ENCODE measurements at places on chromosomes 12 and 14.

DNA sequence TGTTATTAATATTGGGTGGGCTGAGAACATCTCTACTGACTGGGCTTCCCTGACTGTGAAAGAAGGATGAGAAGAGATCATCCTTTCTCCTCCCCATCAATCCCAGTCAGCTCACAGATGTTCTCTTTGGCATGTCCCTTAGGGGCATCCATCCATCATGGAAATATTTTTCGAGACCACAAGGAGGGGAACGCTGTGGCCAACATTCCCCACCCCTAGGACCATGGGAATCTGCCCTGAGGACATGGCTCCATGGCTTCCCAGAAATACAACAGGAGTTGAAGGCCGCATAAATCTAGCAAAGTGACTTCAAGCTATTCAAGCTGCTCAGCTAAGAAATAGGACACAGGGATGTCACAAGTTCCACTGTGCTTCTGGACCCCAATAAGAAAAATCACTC is 456.8 kb downstream of the MED13L start:
- no peak for DNase-seq

DNA sequence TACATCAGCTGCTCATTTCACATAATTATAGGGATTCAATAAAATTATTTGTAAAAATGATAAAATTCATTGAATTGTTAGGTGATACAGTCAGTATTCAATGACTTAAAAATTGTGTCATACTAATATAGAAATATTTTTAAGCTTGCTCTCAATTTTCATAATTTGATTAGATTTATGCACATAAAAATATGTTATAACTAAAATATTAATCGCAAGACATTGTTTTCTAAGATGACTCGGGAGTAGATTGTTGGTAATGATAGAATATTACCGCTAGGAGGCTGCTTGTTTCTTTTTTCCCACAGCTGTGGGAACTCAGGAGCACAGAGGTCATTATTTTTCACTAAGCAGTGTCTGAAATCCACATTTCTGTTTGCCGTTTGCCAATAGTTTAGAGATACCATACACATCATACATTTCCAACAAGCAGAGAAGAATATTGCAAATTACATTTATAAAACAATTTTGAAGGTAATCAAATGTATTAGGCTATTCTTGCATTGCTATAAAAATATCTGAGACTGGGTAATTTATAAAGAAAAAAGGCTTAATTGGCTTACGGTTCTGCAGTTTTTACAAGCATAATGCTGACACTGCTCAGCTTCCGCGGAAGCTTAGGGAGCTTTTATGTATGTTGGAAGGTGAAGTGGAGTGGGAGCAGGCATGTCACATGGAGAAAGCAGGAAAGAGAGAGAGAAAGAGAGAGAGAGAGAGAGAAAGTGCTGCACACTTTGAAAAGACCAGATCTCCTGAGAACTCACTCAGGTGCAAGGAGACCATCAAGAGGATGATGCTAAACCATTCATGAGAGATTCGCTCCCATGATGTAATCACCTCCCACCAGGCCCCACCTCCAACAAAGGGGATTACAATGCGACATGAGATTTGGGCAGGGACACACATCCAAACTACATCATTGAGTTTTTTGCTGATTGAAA is 9.2 kb downstream of the CD69 start:
- DNase-seq: no peak

DNA sequence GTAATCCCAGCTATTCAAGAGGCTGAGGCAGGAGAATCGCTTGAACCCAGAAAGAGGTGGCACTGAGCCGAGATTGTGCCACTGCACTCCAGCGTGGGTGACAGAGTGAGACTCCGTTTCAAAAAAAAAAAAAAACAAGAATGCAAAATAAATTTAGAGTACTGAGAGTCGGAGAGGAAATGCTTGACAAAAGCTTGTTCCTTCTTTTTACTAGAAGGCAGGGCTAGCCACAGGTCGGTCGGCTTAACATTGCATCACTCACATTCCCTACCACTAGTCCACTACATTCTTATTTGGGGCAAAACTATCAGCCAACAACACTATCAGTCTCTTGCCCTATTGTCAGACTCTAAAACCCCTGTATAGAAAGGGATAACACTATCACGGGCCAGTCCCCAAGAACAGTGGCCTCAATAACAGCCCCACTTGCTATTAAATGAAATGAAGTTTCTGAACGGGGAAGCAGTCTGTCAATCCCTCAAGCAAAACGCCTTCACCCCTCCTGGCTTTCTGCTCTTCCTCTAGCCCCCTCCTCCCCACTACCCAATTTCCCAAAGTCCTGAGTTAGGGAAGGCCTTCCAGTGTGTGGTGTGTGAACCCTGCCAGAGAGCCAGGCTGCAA is 1.0 kb downstream of the RNF41 start:
- no peak for DNase-seq

- DNase-seq: no peak
Measured at GRCh38 chr12:64675795-64676194, 65.5 kb downstream of the RASSF3 start.

GRCh38 chr12:78439666-78440065 is 424.9 kb upstream of the SYT1 start:
- DNase-seq: no peak

DNA sequence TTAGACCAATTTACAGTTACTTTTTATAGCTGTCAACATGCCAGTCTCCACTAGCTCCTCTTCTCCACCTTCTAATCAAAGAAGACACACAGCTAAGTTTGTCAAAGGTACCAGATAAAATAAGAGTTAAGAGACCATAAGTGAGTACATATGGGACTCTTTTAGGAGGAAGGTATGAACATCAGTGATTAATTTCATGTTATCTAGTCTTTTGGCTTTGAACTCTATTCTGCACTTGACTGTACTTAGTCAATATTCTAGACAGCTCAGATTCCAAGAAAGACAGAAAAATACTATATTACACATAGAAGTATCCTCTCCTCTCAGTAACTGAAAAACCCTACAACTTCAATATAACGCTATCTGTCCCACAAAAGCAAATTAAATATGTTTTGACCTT is 28.1 kb downstream of the CAPRIN2 start:
- DNase-seq: no peak

DNA sequence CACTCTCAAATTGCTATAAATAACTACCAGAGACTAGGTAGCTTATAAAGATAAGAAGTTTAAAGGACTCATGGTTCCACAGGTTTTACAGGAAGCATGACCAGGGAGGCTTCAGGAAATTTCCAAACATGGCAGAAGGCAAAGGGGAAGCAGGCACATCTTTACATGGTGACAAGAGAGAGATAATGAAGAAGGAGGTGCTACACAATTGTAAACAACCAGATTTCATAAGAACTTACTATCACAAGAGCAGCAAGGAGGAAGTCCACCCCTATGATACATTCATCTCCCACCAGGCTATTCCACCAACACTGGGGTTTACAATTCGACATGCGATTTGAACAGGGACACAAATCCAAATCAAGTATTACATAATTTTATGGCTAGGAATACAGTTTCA is 257.7 kb downstream of the BTG1 start:
- no peak for DNase-seq
